Foreskin keratinocyte (primary cell): ENCODE measurements at places on chromosomes 4 and X.

DNA sequence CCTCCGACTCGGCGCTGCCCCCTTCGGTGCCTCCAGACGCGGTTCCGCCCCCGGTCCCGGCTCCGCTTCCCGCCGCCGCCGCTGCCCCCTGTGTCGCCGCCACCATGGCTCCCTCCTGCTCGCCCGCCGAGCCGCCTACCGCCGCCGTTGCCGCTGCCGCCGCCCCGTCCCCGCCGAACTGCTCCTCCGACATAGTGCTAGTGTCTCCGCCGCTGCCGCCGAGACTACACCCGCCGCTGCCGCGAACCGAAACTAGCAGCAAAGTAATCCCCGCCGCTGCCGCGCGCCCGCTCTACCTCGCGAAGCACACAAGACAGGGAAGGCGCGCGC lies 340 bp downstream of the HNRNPD start:
- no peak for DNase-seq

- DNase-seq: no peak
Observed at GRCh38 chr4:40164459-40164858, 32.4 kb upstream of the RHOH start.

- DNase-seq: no peak
Observed at GRCh38 chrX:118534716-118535493, 39.3 kb downstream of the DOCK11 start.

- no peak for DNase-seq
Observed at GRCh38 chrX:21837056-21837455, 2.4 kb upstream of the MBTPS2 start.

DNA sequence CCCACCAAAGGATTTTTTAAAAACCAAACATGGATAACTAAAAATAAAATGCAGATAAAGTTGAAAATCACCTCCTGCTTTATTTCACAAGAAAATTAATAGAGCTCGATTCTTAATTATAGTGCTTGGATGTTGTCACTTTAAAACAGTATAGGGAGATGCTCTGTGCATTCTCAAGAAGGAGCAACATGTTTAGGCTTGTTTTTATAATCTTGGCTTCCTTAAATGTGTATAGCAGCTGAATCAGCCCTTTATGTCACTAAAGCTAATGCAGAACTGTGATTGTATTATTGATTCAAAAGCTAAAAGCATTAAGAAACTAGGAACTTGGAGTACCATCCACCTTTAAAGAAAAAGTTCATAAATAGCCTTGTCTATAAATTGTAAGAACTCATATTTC lies 12.9 kb downstream of the UTP3 start:
- no peak for DNase-seq

DNA sequence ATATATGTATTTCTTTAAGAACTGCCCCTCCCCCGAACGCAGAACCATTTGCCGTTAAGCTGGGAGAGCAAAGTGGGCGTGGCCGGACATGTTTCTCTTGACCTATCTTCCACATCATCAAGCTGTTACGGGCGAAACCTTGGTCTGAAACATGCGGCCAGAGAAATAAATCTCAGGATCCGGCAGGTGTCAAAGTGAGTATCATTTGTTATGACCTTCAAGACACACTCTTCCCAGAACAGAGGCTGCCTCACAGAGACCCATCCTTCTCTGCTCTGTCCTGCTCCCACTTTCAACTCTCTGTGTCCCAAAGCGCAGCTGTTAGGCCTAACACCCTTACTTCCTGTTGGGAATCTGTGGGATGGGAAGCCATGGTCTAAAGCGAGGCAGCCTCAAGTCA lies at the start of gene MAGEB18:
Gene MAGEB18, plus strand, starts transcription at position 70 of the 400 bp plus-strand sequence. CDS start 643 bp downstream, outside the sequence.
- DNase-seq: no peak

DNA sequence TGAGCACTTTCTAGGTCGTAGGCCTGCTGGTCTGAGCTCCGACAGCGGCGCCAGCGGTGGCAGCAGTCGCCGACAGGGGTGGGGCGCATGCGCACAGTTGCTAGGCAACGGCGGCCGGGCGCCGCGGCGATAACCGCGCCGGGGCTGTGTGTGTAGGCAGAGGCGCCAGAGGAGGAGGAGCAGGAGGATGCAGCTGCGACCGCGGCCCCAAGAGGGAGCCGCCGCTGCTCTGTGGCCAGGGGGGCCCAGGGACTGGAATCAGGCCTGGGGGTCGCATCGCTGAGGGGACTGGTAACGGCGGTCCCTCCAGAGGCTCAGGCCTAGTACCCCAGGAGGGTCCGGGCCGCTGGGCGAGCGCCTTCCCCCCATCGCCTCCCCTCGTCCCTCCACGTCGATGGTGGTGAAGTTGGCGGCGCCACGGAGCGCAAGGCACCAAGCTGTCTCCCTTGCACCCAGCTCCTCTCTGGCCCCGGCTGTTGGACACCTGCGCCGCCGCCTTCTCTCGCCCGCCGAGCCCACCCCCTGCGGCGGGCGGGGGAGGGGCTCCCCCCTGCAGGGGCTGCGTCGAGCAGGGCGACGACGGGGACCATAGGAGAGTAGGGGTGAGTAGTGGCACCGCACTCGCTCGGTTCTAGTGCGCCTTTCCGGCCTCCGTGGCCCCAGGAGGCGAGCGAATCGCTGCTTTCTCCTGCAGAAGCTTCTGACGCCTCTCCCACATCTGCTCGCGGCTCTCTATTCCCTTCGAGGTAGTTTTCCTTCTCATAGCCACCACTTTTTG lies 58.6 kb upstream of the ZC4H2 start:
- peak; percentile 28 for DNase-seq

DNA sequence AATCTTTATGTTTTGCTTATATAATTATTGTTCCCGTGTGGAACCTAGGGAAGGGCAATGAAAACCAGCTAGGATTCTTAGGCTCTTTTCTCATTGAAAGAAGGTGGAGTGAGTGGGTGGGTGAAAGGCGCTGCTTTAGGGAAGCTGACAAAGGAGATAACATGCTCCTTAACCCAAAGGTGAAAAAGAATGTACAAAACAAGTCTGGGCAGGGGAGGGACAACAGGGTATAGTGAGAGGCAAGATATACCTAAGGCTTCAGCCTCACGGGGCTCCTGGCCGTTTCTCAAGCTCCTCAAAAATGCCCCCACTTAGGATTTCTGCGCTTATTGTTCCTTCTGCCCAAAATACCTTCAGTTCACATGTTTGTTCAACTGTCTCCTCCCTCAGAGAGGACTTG lies 1.8 kb downstream of the SH2D1A start:
- DNase-seq: no peak

GRCh38 chr4:151402145-151402865 lies 6.7 kb upstream of the FHIP1A start:
- no peak for DNase-seq

- no peak for DNase-seq
Observed at GRCh38 chr4:31595496-31595895, 875.3 kb downstream of the PCDH7 start.

DNA sequence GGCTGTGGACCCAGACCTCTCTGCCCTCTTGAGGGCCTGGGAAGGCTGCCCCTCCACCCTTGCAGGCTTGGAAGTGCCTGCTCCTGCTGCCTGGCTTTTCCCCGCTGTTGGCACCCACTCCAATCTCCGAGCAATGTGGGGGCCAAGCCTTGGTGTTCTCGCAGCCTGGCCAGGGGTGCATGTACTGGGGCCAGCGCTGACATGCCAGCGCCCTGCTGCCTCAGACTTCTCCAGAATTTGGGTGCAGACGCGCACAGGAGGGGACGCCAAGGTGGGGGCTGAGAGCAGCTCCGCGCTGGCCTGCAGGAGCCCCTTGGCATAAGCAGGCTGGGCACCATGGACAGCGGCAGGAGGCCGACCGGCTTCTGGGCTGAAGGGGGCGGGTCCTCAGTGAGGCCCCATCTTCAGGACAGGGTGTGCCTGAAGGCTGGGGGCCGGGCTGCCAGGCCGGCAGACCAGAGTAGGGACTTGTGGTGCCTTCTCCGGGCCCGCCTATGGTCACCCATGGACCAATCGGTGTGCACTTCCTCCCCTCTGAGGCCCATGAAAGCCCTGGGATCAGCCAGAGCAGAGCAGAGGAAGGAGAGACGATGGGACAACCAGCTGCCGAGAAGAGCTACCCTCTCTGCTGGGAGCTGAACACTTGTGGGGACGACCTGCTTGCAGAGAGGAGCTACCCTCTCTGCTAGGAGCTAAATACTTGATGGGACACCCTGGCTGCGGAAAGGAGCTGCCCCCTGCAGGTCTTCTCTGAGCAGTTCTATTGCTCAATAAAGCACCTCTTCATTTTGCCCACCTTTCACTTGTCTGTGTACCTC lies 118.3 kb downstream of the DNAAF6 start:
- peak; percentile 1 for DNase-seq

- no peak for DNase-seq
Observed at GRCh38 chrX:130857207-130857606, 45.8 kb downstream of the ENOX2 start.

- peak; percentile 87 for DNase-seq
Observed at GRCh38 chrX:45515262-45516215, 314.9 kb upstream of the DIPK2B start.

DNA sequence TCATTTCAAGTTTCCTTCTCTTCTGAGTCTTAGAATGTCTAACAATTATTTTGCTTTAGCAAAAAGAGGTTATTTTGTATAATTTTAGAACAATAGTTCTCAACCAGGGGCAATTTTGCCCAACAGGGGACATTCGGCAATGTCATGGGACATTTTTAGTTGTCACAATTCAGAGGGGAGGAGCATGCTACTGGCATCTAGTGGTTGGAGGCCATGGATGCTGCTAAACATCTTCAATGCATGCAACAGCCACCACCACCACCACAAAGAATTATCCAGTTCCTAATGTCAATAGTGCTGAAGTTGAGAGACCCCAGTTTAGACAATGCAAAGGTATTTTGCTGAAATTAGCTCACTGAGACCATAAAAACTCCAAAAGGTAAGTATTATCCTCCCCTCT lies 122.5 kb downstream of the ARHGAP6 start:
- no peak for DNase-seq

DNA sequence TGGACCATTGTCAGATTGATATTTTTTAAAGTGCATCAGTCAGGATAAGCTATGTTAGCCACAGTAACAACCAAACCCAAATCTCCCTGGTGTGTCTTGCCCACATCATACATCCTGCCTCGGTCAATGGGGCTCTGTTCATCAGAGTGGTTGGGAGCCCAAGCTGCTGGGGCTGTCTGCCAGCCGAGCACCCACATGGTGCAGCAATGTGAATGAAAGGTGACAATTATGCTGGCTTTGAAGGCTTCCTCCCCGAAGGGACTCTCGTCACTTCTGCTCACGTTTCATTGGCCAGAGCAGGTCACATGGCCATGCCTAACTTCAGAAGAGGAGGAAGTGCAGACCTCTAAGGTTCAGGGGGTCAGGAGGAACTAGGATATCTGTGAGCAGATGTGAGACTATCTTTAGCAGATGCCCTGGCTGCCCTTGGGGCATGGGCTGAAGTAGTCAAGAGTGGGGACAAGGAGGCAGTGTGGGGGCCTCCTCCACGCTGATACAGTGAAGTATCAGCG lies 1.3 kb upstream of the JAKMIP1 start:
- no peak for DNase-seq

DNA sequence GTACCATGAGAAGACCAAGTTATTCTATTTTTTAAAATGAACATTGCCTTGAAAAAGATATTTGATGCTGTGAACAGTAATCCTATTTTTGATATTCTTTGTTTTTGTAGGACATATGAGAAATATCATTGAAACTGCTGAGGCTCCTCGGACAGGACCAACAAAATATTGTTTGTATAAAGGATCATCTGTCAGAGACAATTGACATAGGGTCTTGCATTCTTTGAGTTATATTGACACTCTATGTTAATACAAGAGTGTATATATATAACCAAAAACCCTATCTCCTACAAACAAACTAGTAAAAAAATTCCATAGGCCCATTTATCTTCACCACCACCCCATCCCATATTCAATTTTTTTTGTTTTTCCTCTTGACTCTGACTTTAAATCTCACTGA lies 222.7 kb downstream of the DACH2 start:
- no peak for DNase-seq

DNA sequence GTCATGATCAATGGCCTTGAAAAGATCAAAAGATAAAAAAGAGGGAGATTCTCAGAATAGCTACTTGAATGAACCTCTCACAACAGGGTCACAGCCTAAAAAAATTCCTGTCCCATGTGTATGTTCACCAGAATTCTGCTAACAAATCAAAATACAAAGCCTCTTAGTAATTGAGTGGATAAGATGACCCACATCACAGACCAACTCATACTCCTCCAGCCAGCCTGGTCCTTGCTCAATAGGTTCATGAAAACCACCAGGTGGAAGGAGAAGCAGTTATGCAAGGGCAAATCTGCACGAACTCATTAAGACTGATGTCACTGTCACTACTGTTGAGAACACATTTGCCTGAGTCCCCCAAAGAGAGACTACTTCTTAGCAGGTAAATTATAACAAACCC lies 21.5 kb downstream of the WDFY3 start:
- peak; percentile 35 for DNase-seq

DNA sequence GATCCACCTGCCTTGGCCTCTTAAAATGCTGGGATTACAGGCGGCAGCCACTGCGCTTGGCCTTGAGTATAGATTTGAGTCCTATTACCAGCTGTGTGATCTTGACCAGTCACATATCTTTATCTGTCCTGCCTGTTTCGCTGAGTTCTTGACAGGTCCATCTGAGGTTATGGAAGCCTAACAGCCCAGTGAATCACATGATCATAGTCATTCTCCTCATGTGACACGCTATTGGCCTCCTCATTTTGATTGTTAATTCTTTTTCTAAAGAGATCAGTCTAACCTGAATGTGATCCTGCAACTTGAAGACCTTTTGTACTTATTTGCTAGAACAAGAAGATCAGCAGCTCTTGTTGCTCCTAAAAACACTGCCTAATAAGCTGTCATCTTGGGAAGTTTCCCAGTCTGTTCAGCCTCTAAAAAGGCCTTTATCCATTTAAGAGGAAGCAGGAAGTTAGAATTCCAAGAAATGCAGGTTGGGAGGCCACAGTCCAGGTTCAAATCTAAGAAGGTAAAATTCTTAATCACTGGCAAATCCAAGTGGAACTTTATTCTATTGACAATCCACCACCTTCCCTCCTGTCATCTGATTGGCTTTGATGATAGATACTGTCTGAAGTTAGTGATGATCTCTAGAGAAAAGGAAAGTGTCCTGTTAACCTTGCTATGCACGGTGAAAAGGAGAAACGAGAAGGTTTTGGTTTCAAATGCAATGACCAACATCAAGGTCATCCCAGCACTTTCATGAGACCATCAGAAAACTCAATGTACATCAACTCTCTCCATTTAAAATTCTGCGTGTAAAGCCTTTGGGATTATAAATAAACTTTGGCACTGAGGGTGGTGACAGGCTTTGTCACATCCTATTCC lies 86.9 kb downstream of the CHRNA9 start:
- no peak for DNase-seq

- peak; percentile 53 for DNase-seq
Observed at GRCh38 chrX:78123190-78123589, 16.3 kb downstream of the TAF9B start.

GRCh38 chrX:125398959-125399440 lies 79.3 kb downstream of the TEX13C start:
- DNase-seq: no peak

DNA sequence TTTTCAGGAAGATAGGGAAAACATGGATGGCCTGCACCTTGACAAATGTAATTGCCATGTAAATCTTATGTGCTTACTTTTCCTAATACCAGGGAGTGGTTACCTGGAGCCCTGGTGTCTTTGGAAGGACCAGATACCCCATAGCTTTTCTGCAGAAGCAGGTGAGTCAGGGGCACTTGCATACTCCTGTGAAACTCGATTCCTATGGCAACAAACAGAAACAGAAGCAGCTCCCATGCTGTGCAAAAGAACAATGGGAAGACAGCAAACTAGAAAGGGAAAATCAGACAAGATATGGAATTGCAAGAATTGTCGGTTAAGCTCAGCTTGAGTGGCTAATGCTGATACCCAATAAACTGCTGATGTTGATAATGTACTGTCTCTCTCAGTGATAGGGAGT lies 117.4 kb upstream of the AFF2 start:
- DNase-seq: no peak

- DNase-seq: no peak
Observed at GRCh38 chr4:7172946-7173345, 19.4 kb upstream of the SORCS2 start.

GRCh38 chrX:56793521-56794320 lies 64.7 kb downstream of the NBDY start:
- no peak for DNase-seq
